ENCODE measurements at places on chromosomes 2 and 18.

- DNase-seq: no peak
Observed at GRCh38 chr2:240195316-240195861, 54.9 kb upstream of the OTOS start.

DNA sequence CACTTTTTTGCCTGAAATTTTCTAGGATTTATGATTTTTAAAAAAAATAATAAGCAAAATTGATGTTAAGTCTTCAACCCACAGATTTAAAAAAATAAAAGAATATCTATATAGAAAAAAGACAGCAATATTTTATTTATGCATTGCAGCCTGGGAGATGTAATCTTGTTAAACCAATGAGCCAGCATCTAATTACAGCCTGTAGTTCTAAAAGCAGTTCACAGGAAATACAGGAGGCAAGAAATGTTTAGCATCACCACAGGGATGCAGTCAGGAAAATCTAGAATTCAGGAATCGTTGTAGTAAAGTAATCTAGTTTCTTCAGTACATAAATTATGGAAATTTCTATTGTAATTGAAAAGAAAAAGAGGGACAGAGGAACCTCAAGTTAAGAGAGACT, 17.2 kb downstream of the UGGT1 start:
- no peak for DNase-seq

- DNase-seq: no peak
Observed at GRCh38 chr2:27379383-27379835, 1.1 kb downstream of the ZNF513 start.

DNA sequence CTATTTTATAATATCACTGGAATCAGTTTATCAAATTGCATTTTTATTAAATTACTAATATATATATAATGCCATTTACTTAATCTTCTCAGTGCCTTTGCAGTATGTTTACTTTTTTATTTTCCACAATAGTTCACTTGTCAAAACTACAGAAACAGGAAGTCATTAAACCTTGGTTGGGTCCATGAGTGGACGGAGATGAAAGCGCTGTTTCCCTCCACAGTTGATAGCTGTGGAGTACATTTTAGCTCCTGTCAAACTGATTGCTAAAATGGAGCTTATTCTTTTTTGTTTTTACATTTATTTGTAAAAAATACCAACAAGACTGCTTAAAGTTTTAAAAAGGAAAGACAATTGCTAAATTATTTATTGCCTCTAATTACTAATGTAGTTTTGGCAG, 19.2 kb downstream of the MFF start:
- DNase-seq: no peak

Data from H1 (cell line).